NCI-H774 (cell line): ENCODE measurements at places on chromosomes 6 and 20.
A peak's percentile ranks its signal among the peaks of the same experiment; 100 is the strongest.

DNA sequence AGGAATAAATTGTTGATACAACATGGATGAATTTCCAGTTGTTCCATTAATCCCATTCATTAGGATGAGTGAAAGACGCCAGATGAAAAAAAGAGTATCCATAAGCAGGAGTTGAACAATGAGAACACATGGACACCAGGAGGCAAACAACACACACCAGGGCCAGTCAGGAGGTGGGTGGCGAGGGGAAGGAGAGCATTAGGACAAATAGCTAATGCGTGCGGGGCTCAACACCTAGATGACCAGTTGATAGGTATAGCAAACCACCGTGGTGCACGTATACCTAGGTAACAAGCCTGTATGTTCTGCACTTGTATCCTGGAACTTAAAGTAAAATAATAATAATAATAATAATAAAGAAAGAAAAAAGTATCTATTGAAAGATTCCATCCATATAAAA, 11.1 kb downstream of the PCED1A start:
- DNase-seq = no peak

DNA sequence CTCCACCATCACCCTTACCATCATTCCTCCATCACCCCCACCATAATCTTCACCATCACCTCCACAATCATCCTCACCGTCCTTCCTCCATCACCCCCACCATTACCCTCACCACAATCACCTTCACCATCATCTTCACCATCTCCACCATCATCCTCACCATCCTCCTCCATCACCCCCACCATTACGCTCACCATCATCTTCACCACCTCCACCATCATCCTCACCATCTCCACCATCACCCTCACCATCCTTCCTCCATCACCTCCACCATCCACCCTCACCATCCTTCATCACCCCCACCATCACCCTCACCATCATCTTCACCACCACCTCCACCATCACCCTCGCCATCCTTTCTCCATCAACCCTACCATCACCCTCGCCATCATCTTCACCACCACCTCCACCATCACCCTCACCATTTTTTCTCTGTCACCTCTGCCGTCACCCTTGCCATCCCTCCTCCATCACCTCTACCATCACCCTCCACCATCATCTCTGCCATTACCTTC, 33.1 kb upstream of the MPC1 start:
- no peak for DNase-seq

GRCh38 chr6:131004936-131005335, 58.1 kb downstream of the EPB41L2 start:
- DNase-seq = no peak

DNA sequence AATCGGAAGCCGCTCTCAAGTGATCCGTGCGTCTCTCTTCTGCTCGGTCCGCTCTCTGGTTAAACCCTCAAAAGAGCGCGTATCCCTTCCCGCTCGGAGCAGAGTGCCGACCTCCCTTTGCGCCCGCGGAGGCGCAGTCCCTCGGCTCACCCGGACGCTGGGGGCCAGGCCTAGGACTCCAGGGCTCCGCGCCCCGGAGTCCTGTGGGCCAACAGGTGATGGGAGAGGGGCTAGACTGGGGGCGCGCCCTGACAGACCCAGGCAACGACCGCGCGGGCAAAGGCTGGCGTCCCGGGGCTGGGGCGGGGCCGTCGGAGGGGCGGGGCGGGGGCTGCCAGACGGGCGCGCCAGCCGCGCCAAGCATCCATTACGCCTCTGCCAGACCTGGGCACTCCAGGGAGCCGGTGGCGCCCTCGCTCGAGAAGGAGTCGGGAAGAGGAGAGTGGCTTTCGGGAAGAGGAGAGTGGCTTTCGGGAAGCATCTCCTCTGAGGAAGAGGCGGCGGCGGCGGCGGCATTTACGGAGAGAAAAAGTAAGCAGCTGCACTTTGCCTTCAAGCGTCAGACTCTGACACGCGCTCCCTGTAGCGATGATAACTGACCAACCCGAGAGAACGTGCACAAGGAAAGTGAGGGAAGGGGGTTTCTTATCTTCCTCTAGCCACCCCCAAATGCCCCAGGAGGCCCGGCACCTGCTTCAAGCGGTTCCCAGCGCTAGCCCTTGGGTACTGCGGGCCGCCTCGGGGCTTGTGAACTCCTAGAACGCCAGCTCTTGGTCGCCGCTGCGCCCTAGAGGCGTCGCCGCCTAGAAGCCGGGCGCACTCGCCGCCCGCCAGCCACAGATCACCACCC, 2.6 kb downstream of the EPHA7 start:
- DNase-seq = peak; percentile 96

GRCh38 chr6:133290930-133291329, 49.8 kb downstream of the EYA4 start:
- no peak for DNase-seq

DNA sequence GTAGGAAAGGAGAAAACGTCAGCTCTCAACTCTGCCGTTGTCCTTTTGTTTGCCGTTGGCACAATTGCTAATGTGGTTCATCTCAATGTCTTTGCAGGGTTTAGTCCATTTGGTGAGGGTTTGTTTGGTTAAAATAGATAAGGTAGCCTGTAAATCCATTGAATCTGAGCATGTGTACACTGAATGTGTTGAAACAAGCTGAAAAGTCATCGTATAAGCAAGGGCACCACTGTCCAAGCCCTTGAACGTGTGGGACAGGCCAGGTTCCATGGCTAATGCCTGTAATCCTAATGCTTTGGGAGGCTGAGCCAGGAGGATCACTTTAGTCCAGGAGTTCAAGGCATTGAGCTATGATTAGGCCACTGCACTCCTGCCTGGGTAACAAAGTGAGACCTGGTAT, 224.7 kb upstream of the PLCB4 start:
- DNase-seq = no peak

GRCh38 chr20:38186788-38187221, 21.7 kb upstream of the TGM2 start:
- DNase-seq = no peak

- no peak for DNase-seq
Measured at GRCh38 chr20:58903614-58904013, 51.1 kb downstream of the GNAS start.

DNA sequence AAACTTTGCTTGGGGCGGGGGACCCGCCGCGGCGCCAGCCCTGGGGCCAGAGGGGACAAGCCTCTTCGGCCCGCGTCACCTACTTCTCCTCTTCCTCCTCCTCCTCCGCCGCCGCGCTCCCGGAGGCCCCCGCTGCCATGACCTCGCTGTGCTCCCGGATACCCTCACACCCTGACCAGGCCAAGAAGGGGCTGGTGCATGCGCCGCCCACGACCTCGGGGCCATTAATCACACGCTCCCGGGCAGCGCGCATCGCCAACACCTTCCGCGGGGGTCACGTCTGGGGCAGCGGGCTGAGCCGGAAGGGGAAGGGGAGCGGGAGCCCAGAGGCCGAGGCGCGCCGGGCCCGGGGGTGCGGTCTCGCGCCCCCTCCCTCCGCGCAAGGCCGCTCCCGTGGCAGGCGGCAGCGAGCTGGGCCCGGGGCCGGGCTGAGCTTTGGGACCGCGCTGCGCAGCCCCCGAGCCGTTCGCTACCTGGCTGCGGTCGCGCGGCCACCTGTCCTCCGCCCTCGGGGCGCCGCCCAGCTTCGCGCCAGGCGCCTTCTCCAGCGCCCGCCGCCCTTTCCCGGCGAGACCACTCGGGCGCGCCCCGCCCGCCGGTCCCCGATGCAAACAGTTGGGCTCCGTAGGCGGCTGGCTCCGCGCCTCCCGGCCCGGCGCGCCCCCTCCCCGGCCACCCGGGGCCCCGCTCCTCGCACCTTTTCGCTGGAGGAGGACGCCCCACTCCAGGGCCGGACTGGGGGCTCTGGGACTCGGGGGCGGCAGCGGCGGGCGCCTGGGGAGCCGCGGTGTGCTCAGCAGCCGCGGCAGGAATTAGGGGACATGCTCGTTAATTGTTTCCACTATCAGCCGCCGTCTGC, 575 bp upstream of the CNR1 start:
- peak; percentile 29 for DNase-seq

GRCh38 chr6:113539623-113540022, 317.5 kb upstream of the MARCKS start:
- DNase-seq = no peak

DNA sequence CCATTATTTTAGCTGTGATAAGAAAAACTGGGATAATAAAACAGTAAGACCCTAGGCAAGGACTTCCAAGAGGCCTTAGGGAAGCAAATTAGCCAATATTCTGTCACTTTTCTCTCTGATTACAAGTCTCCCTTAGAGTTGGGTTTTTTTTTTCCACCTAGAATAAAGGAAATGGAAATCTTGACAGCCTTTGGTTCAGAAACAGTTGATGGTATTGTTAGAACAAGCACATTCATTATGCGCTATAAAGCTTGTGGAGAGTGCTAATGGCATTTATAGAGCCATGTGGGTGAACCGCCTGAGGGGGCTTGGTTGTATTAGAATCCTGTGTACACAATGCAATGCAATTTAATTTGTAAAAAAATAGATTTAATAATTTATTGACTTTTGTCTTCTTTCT, 88.9 kb upstream of the OGFRL1 start:
- DNase-seq = no peak

GRCh38 chr6:36297051-36297450, 27.2 kb downstream of the PNPLA1 start:
- DNase-seq = no peak

DNA sequence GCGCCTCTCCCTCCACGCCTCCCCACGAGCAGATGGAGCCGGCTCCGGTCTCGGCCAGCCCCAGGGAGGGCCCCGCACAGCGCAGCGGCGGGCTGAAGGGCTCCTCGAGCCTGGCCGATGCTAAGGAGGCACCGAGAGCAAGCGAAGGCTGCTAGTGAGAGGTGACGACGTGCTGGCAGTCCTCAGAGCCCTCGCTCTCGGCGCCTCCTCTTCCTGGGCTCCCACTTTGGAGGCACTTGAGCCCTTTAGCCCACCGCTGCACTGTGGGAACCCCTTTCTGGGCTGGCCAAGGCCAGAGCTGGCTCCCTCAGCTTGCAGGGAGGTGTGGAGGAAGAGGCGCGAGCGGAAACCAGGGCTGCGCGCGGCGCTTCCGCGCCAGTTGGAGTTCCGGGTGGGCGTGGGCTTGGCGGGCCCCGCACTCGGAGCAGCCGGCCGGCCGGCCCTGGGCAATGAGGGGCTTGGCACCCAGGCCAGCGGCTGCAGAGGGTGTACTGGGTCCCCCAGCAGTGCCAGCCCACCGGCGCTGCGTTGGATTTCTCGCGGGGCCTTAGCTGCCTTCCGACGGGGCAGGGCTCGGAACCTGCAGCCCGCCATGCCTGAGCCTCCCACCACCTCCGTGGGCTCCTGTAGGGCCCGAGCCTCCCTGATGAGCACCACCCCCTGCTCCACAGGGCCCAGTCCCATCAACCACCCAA, 2.5 kb upstream of the TMEM14C start:
- DNase-seq = no peak

DNA sequence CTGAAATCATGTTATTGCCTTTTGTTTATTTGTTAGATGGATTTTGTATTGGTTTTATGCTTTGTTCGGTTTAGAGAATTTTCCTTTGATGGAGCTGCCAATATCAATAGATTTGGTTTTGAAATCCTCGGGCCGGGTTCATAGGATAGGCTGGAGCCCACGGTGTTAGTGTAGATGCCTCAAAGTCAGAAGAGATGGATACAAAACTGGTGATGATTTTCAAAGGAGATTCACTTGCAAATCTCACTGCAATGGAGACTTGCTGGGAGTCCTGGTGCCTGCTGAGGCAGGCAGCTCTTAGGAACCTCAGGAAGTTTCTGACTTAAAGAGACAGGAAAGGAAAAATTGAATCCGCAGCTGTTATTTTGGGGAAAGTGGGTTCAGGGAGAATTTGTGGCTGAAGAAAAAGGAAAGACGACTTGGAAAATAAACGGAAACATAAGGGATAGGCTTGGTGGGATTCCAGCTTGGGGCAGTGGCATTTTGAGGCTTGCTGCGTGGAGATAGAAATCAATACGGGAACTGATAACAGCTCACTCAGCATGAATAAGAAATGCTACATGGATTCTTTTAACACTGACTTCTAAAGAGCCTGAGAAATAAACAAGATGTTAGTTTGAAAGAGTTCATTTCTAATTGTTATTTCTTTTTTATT, 241.6 kb downstream of the PHACTR1 start:
- no peak for DNase-seq

GRCh38 chr6:40918040-40918651, 120.9 kb downstream of the UNC5CL start:
- no peak for DNase-seq

DNA sequence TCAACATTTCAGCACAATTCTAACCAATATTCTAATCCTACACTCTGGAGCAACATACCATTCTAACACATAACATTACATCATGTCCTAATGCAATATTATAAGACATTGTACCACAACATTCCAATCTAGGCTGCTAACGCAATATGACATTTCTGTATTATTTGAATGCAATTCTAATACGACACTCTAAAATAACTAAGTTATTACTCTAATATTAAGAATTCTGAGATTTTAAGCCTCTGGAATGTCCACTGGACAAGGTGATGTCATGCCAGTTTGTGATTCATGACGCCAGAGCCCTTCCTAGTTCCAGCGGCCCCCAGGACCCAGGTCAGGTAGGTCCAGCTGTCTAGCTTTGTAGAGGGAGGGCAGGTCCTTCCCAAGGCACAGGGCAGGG, 69.7 kb upstream of the SIRPA start:
- DNase-seq = no peak

DNA sequence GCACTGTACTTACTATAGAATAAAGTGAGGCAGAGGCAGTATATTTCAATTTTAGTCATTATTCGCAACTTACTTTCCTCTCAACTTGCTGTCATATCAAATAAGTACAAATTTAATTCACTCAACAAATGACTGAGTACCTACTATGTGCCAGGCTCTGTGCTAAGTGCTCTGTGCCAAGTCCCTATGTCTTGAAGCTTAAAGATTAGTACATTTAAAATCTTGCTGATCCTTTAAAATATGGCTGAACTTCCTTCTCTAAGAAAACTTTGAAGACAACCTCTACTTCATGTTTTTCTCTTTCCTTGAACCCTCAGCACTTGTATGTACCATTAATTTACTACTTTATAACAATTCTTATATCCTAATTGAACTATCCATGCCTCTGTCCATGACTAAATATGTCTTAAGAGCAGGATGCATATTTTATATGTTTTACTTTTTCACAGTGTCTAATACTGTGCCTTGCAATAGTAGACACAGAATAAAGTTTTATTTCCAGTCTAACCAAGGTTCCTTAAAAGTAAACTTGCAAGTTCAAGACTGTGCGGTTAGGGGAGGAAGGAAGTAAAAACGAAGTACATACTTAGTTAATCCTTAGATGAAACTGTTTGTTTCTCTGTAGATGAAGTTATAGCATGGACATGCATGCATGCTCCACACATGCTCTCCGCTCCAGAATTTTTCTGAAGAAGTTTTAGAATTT, 10.0 kb upstream of the LATS1 start:
- DNase-seq = no peak

DNA sequence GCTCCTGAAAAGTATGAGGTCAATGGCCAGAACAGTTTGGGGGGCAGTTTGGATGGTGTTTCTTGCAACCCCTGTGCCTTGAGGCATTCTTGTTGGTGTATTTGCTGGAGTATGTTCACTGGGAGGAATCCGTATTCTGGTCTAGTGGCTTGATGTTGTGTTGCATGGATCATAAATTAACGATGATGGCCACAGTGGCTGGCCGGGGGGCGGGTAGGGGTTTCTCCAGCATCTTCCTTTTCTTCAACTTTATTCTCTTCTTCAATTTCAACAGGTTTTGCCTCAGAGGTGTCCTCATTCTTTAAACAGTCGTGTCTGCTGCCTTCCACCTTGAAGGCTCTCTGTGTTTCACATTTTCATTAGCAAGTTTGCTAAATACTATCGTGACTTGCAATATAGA, 43.0 kb upstream of the THBS2 start:
- no peak for DNase-seq
